ENCODE measurements at places on chromosomes 16 and 17.

- DNase-seq = no peak
Observed at GRCh38 chr17:69390795-69391501, 23.5 kb upstream of the MAP2K6 start.

- DNase-seq = no peak
Observed at GRCh38 chr16:84672276-84673202, 24.2 kb downstream of the KLHL36 start.

GRCh38 chr17:67016039-67016762, 28.2 kb upstream of the CACNG1 start:
- DNase-seq = no peak

- DNase-seq = no peak
Observed at GRCh38 chr17:30389756-30390300, 11.1 kb downstream of the CPD start.

DNA sequence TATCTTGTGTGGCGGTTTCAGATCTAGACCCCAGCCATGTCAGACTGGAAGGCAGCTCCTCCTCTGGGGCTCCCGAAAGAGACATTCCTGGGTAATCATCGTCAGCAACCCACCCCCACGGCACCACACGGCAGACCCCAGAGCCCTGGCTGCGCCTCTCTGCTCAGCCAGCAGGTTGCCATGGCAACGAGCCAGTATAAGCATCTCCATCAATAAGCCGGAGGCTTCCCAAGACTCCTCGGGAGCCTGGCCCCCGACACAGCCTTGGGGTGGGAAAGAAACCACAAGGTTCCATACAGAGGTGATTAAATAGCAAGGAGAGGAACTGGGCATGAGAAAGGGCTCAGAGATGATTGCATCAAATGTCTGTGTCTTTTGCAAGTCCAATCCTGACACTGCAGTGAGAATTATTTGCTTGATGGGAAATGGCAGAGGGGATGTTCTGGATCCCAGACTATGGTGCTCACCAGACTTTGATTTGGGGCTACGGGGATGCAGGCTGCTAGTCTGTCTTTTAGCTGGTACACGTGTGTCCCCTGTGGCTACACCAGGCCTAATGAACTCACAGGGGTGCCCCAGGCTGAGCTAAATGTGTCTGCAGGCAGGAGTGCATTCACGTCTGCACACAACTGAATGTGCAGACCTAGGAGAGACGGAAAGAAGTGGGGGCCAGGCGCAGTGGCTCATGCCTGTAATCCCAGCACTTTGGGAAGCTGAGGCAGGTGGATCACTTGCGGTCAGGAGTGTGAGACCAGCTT, 320.5 kb upstream of the TNRC6C start:
- no peak for DNase-seq

- no peak for DNase-seq
Observed at GRCh38 chr17:4184811-4185210, 41.8 kb downstream of the CYB5D2 start.

DNA sequence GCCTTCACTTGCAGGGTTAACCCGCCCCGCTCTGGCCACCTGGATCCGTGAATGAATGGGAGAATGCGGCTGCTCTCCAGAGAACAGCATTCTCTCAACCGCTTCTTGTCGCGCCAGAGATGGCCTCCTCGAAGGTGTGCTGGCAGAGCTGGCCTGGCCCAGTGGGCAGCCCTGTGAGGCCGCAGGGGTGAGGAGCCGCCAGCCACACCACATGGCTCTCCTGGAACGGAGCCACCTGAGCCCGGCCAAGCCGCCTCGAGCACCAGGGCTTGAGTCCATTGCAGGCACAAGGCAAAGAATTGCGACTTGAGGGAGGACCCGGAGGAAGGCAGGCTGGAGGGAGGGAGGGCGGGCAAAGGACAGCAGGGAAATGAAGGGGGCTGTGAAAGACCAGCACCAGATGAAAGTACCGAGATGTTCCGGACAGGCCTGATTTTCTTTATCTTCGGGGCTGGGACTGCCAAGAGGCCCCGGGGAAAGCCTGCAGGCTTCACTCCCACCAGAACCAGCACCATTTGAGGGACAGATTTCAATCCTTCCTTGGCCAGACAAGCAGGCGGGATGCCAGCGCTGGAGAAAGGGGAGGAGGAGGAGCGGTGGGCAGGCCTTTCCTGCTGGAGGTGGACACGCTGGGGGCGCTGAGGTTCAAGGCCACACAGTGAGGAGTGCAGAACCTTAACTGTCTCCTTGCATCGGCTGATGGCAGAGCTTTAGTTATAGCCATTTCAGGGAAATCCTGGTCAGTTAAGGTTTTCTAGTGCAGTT, 69.4 kb downstream of the MRC2 start:
- no peak for DNase-seq

DNA sequence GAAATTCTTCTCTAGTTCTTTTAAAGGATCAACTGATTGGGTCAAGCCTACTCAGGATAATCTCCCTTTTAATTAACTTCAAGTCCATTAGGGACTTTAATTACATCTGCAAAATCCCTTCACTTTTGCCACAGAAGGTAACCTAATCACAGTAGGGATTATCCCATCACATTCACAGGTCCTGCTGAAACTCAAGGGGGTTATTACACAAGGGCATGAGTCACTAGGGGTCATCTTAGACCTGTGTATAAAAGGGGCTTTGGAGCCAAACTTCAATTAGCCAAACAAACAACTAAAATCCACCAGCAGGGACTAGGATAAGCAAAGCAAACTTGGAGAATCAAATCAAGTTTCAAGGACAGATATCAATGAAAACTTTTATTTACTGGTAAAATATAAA, 19.4 kb downstream of the CIAPIN1 start:
- DNase-seq = no peak

- no peak for DNase-seq
Observed at GRCh38 chr16:57735755-57736418, at the start of gene KATNB1. Gene KATNB1 (plus strand): TSS chr16:57735770. CDS start chr16:57737244, 1,474 bp downstream.

- DNase-seq = no peak
Observed at GRCh38 chr17:47850692-47851573, at the start of gene SP6. Gene SP6 (minus strand): TSS chr17:47851163. CDS start chr17:47848429, 2,734 bp downstream.

DNA sequence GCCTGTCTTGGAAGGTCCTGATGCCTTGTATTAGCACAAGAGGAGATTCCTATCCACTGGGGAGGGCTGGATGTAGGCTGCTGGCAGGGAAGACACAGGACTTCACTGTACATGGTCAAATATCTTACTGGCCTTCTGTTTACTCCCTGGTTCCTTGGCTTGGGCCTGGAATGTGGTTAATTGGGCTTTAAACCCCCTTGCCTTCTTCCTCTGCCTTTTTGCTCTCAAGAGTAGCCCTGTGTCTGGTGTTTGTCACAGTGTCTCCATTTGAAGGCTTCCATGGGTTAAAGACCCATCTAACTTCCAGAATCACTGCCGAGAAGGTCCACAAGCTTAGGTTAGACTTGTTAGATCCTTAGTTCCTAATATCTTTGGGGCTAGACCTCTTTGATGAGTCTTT, 7.1 kb upstream of the CHCT1 start:
- DNase-seq = no peak

- DNase-seq = no peak
Observed at GRCh38 chr17:70286391-70286790, 117.1 kb downstream of the KCNJ2 start.

DNA sequence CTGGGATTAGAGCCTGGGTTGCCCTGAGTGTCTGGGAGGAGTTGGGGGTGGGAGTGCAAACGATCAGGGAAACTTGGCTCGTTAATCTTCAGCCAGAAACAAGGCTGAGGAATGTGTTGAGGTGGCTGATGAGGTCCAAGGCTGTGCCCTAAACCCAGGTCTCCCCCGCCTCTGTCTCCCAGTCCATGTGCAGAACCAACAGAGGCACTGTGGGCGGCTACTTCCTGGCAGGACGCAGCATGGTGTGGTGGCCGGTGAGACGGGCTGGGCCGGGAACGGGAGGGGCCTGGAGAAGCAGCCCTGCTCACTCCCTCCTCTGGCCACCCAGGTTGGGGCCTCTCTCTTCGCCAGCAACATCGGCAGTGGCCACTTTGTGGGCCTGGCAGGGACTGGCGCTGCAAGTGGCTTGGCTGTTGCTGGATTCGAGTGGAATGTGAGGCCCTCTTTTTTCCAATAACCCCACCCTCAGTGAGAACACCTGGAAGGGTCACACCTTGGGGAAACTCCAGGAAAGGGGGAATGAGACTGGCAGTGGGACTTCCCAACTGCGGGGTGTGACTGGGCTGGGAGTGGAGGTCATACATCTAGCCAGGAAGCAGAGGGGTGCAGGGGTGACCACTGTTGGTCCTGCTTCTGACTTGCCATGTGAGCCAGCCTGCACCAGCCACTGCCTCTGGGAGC, 1.7 kb downstream of the SLC5A2 start:
- DNase-seq = no peak

DNA sequence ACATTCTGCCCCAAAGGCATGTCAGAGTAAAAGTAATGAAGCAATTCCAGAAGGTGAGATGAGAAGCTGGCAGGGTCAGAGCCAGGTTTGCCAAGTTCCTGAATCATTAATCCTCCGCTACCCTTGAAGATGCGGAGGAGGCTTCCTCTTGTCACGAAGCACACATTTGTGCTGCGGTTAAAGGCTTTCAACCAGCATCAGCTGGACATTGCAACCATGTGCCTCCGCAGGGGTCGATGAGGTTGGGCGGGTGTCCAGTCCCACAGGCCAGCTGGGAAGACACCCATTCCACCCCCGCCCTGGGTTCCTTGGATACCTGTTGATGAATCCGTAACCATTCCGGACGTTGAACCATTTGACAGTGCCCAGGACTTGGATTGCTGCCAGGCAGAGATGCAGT, 1.3 kb downstream of the YBX2 start:
- DNase-seq = no peak

DNA sequence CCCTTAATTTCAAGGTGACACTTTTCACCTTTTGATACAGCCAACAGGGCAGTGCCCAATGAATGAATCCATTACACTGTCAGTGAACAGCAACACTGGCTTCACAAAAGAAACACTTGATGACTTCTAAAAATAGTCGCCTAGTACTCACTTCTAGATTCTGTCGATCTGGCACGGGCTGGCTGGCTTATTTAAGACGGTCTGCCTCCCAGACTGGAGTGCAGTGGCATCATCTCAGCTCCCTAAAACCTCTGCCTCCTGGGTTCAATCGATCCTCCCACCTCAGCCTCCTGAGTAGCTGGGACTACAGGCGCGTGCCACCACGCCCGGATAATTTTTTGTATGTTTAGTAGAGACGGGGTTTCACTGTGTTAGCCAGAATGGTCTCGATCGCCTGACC, 1.9 kb downstream of the NDUFAB1 start:
- no peak for DNase-seq

- DNase-seq = no peak
Observed at GRCh38 chr17:80803451-80804428, 187.9 kb upstream of the CHMP6 start.

GRCh38 chr16:27980919-27981700, 82.4 kb downstream of the GSG1L start:
- DNase-seq = no peak

DNA sequence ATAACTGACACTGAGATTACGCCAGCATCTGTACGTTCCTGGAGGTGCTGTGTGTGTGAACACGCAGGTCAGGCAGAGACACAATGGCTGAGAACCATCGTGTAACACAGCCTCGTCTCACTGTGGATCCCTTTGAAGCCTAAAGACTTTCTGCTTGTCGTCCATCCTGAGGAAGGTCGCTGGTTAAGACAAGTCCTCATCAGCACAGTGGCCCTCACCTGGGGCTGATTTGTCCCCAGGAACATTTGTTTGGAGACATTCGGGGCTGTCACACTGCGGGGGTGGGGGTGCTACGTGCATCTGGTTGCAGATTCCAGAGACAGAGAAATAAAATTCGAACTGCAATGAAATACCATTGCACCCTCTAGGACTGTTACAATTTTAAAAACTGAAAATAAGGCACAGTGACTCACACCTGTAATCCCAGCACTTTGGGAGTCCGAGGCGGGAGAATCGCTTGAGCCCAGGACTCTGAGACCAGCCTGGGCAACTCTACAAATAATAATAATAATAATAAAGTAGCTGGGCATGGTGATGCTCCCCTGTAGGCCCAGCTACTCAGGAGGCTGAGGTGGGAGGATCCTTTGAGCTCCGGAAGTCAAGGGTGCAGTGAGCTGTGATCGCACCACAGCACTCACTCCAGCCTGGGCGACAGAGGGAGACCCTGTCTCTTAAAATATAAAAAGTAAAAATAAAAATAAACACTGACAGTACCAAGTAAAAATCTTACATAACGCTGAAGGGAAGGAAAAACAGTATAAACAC, 112.0 kb upstream of the METRNL start:
- no peak for DNase-seq

GRCh38 chr17:72151565-72152386, 31.0 kb downstream of the SOX9 start:
- no peak for DNase-seq

GRCh38 chr17:50765454-50766221, 1.7 kb downstream of the ANKRD40CL start:
- no peak for DNase-seq

GRCh38 chr16:56332464-56333079, 92.8 kb downstream of the AMFR start:
- peak; percentile 5 for DNase-seq

- no peak for DNase-seq
Observed at GRCh38 chr17:11627301-11627940, 29.2 kb downstream of the DNAH9 start.

DNA sequence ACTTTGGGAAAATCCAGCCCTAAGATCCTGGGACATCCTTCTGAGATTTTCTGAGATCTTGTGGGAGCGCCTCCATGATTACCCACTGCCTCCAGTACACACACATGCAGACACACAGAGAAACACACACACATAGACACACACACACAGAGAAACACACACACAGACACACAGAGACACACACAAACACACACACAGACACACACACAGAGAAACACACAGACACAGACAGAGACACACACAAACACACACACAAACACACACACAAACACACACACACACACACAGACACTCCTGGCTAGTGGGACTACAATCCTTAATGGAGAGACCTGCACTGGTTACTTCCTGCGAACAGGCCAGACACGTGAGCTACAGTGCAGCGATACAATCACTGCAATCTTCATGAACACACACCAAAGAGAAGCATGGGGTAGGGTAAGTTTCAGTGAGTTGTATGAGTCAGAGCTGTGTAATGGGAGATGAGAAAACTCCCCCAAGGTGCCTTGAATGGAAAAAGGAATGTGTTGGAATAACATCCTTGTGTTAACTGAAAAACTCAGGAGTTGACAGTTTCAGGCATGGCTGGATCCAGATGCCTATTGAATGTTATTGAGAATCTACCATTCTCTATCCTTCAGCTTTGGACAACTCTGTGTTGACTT, 79.5 kb downstream of the SLC6A2 start:
- DNase-seq = no peak

DNA sequence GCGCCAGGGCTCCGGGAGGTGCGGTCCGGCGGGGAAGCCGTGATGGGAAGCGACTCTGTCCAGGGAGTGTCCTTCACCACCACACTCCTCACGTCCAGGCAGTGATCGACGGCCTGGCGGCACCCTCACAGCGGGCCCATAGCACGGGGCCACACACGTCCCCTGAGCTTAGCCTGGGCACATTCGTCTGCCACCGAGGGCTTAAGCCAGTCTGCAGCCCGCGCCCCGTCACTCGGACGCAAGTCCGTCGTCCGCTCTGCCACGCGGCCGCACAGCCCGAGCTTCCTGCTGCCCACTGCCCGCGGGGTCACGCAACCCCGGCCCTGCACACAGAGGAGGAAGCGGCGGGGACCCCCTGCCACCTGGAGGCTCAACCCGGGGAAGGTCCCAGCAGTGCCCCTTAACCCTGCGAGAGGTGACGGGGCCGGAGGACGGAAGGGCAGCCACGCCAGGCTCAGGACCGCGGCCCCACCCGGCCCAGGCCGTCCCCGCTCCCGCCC, 3.0 kb upstream of the TBX2 start:
- DNase-seq = no peak

- no peak for DNase-seq
Observed at GRCh38 chr17:61568219-61569072, 22.6 kb downstream of the NACA2 start.

Measured in non-pigmented ciliary epithelial cell (primary cell).